SK-N-MC (cell line): ENCODE measurements at places on chromosomes 5 and 9.
A peak's percentile ranks its signal among the peaks of the same experiment; 100 is the strongest.

GRCh38 chr5:128216860-128217531, 133.4 kb downstream of the SLC12A2 start:
- DNase-seq, result no peak

DNA sequence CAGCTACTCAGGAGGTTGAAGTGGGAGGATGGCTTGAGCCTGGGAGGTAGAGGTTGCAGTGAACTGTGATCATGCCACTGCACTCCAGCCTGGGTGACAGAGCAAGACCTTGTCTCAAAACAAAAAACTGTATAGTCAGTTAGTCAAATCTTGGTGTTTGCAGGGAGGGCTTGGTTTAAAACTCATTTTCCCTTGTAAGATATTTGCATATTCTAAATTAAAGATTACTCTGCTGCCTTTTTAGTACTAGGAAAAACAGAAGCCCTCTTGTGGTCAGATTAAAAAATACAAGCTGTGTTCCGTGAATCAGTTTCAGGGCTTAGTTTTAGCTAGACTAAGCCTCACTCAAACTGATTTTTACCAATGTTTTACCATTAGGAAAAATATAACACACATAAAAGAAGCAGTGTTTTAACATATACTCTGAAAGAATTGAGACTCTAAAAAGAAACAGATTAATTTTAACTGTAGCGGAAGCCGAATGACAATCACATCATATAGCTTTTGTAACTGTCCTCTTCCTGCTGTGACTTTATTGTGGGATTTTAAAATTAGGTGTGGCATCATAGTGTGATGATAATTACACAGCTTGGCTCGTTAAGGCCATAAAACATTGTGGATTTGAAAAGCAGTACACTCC, 84.9 kb upstream of the BASP1 start:
- DNase-seq, result peak; percentile 82

DNA sequence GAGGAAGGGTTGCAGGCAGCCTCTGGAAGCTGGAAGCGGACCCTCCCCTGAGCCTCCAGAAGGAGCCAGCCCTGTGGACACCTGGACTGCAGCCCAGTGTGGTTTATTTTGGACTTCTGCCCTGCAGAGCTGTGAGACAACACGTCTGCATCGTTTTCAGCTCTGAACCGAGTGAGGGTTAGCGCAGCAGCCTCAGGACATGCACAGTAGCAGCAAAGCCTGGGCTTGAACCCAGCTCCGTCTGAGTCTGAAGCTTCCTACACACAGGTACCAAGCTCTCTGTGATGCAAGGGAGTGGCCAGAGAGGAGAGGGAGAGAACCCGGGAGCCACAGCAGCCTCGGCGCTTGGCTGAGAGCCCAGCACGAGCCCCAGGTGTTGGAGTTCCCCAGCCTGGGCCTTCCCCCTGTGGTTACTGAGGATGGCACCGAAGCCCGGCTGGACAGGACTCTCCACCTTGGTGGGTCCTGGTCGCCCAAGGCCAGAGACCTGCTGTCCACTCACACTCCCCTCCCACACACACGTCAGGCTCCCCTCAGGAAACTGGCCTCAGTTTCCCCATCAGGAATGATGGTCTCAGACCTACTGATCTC, 128.2 kb downstream of the OLFM1 start:
- DNase-seq, result no peak

DNA sequence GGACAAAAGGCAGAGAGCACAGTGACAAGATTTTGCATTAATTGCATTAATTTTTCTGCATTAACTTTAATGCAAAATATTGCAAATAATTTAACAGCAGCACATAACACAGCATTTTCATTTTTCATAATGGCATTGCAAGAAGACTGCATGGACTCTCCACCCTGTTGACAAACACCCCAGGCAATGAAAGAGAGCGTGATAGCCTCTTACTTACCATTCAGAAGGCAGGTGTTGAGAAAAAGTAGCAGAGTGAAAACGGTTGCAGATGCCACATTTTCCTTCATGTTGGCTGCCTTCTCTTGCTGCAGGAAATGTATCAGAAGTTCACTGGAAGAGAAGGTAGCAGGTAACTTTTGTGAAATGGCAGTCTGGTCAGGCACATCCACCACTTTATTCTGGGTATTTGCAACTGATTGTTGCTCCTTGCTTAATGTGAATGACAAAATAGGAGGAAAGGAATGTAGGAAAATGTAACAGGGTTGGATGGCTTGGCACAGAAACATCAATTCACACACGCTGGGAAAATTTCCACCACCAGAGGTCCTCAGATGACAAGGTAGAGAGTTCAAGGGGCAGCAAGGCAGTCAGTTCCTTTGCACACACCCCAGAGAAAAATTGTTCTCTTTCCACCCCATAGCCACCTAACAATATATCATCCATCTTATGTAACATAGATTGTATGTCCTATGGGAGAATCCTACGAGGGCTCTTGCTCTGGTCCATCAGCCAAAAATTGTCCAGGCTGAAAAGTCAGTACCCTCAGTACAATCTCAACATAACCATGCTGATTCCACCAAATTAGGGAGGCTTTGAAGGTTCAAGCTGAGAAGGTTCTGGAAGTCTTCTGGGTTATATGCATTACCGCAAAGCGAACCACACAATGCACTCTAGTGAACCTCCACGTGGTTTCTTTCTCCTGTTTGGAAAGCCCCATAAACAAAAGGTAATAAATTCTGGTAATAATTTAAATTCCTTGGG, 41.9 kb upstream of the AGXT2 start:
- peak; percentile 16 for DNase-seq

GRCh38 chr9:108537756-108538155, 318.0 kb downstream of the ACTL7B start:
- no peak for DNase-seq

DNA sequence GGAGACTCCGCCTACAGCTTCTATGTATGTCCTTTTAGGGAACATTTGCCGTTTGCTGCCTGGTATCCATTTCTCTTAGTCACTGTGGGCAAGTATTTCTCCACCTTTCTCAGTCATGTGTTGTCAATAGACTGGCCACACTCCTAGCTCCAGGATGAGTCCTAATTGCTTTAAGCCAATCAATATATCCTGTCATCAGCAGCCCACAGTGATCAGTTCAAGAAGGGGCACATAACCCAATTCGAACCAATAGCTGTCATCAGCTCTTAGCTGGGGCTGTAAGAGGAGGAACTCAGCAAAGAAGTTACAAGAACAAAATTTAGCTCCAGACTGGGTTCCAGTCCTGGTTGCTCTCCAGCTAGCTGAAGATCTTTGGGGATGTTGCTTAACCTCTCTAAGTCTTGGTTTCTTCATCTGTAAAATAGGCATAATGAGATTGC, 70.7 kb upstream of the MAN2A1 start:
- DNase-seq, result no peak

DNA sequence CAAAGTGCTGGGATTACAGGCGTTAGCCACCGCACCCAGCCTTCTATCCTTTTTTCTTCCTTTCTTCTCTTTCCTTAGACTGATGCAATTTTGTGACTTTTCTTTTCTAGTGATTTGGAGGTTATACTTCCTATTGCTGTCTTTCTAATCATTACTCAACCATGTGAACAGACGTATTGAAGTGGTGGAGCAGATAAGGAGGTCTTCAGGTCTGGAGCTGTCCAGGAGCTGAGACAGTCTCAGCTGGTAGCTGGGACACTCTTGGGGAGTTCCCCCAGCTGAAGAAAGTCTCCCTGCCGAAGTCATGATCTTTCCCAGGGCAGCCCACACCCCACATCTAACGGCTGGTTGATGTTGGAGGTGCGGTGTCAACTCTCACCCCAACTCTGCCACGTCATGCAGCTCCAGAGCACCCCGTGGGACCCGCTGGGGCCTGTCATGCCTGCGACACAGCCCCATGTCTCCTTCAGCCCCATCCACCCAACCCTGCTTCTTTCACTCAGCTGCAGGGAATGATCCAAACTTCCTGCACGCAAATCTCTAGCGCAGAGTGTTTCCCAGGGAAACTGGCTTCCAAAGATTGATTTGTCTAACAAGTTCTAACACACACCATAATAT, 41.1 kb downstream of the NSUN2 start:
- no peak for DNase-seq

DNA sequence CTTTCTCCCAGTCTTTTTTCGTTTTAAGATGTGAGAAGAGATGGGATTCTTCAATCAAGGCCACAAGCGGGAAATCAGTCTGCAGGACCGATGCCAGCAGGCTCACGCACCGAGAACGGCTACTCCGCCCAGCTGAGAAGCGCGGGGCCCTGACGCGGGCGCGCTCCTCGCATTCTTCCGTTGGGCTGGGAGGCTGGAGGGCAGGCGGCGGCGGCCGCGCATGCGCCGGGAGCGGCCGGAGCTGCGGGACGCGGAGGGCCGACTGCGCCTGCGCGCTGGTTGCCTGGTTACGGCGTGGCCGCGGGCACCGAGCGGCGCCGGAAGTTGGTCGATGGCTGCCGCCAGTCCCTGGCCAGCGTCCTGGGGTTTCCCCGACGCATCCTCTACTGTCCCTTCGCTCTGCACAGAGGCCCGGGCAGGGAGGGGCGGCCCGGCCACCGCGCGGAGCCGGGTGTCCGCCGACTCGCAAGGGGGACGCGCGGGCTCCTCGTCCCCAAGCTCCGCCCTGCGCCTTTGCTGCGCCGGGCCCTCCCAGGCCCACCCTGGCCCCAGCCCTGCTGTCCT, 831 bp upstream of the SEC16A start:
- DNase-seq, result peak; percentile 70

GRCh38 chr9:136152931-136153330, 34.3 kb upstream of the TMEM250 start:
- DNase-seq, result no peak

DNA sequence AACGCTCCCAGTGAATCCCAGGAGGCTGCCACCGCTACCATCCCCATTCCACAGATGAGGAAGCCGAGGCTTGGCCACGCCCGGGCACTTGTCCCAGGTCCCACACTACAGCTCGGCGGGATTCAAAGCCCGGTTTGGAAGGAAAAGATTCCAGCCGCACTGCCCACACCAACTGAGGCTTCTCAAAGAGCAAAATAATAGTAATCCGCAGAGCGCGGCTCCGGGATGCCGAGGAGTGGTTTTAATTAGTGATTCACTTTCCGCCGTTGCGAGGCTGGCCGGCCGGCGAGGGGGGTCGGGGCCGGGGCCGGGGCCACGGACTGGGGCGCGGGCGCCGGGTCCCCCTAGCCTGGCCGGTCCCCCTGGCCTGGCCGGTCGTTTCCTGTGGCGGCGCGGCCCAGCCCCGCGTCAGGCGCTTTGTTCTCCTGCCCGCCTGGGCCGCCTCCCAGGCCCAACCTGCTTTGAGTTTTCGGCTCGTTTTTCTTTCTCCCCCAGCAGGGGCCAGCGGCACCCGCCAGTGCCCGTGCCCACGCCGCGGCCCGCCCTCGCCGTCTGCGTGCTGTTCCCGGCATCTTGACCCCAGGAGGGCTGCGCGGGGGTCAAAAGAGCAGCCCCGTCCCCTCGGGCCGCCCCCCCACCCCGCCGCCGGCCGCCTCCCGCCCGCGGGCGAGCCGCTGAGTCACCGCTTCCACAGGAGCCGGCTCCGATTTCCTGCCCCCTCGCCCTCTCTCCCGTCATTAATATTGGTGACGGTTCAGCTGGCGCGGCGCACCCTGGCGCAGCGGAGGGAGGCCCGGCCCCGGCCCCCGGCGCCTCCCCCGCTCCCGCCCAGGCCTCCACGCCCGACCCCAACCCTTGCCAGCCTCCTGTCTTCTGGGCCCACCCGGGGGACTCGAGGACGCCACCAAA, 31.2 kb downstream of the FGF18 start:
- DNase-seq, result no peak

DNA sequence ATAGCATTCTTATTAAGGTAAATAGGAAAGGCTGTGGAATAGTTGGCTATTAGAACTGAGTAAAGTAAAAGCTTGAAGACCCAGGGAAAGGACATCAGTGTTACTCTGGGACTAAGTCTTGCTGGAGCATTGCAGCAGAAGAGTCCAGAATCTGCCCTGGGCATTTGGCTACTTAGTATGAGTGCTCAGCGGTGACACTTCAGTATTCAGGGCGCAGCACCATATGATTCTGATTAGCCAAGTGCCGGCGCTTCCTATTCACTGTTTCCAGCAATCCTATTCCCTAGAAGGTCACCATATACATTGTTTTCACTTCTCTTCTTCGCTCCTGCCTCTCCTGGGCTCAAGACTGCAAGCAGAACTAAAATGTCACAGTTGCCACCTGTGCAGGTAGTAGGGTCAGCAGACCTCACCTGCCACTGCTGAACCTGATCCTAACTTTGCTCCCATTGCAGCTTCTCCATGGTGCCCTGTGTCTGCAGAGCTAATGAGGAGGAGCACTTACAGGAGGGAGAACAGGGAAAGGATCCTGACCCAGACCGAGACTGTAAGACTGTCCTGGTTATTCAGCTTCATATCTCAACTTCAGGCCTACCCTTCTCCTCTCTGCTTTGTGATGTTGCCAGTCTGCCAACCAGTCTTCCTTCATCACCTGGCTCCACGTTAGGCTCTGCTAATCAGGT, 313.6 kb upstream of the PIK3R1 start:
- no peak for DNase-seq

DNA sequence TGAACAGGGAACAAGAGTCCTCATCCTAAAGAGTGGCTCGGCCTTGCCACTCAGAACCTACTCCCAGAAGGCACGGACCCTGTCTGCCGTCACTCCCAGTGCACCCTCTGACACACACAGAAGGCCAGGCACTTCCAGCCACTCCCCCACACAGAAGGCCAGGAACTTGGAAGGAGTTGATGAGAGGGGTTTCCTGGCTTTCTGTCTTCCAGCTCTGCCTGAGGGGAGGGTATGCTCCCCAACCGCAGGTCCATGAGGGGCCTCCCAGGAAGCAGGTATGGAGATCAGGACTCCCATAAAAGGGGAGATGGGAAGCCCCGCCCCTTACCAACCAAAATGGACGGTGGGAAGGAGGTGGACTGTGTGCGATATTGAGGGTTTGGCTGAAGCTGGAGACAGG, 247.6 kb upstream of the IRX4 start:
- no peak for DNase-seq

- DNase-seq, result no peak
Measured at GRCh38 chr9:84300271-84300670, 40.3 kb downstream of the SLC28A3 start.
